ENCODE measurements at places on chromosomes 5 and 9. TPM values are rescaled to one million over a fixed set of nuclear protein-coding genes. Genes with fewer than 3 reads are reported as not detected.

The MLANA gene
- not detected for total RNA-seq

The LCN9 gene
- not detected for total RNA-seq

The LCN15 gene
- total RNA-seq, result 0.62 TPM

The LAMC3 gene
- total RNA-seq, result 4.0 TPM

DNA sequence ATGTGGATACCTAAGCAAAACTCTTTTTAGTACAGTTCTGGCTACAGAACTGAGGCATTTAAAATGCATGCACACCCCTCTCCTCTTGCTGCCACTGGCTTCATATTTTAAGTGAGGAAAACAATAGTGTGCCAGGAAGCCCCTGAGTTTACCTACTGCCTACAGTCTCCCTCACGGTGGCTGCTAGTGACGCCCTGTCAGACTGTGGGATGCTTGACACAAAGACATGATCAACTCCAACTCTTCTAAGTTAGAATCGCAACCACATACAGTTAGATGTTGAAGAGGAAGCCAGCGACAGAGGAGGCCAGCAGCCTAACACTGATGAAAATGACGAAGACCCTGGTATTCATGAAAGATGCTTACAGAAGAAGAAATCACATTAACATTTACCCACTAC lies 1.3 kb downstream of the SEC16A start:
- DNase-seq, result no peak

GRCh38 chr5:155080721-155081120 lies 67.2 kb downstream of the KIF4B start:
- DNase-seq, result no peak

DNA sequence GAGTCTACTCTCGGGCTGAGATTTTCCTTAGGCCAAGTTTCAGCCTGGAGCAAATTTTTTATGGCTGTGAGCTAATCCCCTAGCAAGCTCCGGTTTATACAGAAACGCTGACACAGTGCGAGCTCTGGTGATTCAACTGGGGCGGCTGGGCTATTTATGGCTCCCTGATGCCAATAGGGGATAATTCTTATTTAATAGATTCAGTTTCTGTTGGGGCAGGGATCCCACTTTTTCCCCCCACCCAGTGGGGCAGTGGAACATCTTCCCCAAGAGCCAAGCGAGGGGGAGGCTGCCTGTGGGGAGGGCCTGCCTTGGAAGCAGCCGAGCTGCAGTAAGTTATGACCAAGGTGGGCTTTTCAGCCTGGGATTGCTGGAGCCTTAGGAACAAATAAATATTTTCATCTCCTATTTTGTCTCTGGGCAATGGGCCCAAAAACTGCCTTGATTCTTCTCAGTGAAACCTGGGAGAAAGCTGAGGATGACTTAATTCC lies 129.1 kb downstream of the MACROH2A1 start:
- DNase-seq, result no peak

DNA sequence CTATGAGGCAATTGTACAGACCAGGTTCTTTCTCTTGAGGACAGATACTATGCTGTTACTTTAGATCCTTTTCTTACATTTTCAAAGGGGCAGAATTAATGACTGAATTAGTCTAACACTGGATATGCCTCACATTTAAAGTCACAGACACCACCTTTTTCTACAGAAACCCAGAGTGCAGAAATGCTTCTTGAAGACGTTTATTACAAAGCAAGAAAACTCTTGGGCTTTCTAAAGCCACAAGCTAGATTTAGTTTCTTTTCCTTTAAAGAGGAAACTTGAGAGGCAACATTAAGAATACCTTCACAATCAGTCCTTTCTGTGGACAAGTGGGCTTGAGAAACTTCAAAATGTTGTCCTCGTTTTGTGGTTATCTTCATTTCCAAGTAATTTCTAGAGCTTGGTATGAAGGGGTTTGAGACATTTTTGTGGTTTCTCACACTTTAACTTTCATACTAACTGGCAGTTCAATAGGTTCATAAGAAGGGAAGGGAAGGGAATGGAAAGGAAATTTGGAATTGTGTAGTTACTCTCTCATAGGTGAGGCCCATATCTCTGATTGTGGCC lies 527.4 kb downstream of the RASEF start:
- no peak for DNase-seq

GRCh38 chr5:32601623-32602295 lies 16.4 kb downstream of the SUB1 start:
- no peak for DNase-seq

DNA sequence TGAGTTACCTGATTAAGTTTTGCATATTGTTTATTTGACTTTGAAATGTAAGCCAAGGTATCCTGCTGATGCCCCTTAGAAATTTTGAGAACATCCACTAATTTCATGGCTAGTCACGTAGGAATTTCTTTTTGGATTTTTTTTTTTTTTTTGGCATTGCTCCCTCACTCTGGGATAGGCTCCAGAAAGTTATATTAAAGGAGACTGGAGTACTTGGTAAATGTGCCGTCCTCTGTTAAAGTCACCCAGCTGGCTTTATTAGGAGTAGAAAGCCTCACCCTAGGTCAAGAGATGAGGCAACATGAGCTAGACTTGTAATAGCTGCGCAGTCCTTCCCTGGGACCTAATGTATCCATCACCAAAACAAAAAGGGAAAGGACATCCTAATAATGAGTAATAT lies 3.1 kb downstream of the KCTD16 start:
- no peak for DNase-seq

DNA sequence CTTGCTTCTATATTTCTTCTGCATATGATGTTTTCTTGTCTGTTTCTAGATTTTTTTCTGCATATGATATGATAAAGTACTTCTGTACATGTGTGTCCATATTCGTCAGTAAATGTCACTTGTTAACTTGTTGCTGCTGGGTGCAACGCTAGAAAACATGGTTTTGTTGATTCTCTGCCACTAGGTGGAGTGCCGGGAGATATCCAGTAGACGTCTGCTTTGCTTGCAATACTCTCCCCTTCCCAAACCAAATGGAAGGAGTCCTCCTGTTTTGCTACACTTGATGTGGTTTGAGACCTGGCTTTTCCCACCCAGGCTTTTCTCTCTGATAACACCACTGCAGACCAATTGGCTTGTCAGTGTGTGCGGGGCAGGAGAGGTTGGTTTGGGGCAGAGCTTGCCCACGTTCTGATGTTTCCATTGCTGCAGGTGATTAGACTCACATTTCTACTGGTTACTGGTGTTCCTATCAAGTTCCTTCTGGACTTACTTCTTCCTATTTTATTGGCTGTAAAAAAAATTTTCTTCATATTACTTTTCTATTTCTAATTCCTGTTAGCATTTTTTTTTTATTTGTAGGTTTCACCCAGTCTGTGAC lies 900.0 kb upstream of the CDH10 start:
- no peak for DNase-seq
